ENCODE measurements at places on chromosomes 12 and 14.

DNA sequence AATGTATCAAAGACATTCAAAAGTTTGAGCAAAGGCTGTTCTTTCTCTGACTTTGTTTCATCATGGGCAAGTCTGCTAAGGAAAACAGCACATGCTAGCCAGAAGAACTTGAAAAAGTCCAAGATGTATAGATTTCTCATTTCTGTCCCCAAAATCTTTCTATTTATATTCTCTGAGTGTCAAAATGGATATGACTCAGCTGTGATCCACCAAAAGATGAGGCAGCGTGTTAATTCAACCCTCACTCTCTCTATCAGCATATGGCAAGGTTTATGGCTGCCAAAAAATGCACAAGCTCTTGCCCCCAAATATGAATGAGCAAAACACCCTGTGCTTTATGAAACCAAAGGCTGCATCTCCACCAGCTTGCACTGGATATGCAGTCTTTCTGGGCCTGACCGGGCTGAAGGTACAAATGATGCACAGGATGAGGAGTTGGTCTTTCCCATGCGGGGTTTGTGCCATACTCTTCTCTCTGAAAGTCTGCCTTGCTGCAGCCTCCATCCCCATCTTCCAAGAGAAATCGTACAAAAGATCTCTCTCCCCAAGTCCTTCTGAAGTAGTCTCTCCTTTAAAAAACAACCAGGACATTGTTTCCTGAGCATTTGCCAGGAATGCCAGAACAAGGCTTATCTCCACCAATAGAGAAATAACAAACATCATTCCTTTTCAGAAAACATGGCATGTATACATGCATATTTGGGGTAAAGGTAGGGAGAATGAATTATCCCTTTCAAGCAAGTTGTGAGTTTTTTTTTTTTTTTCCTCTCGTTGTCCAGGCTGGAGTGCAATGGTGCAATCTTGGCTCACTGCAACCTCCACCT, 203.4 kb downstream of the TMX1 start:
- H3K4me1 ChIP-seq: no peaks in the 10 kb centered on the region

GRCh38 chr12:70648191-70648590, 11.0 kb upstream of the PTPRB start:
- H3K27ac ChIP-seq: no peak overlapping the region
- no peak overlapping the region for H3K4me3 ChIP-seq
- H3K4me1 ChIP-seq: no peaks in the 10 kb centered on the region
- H3K36me3 ChIP-seq: no peaks in the 10 kb centered on the region

DNA sequence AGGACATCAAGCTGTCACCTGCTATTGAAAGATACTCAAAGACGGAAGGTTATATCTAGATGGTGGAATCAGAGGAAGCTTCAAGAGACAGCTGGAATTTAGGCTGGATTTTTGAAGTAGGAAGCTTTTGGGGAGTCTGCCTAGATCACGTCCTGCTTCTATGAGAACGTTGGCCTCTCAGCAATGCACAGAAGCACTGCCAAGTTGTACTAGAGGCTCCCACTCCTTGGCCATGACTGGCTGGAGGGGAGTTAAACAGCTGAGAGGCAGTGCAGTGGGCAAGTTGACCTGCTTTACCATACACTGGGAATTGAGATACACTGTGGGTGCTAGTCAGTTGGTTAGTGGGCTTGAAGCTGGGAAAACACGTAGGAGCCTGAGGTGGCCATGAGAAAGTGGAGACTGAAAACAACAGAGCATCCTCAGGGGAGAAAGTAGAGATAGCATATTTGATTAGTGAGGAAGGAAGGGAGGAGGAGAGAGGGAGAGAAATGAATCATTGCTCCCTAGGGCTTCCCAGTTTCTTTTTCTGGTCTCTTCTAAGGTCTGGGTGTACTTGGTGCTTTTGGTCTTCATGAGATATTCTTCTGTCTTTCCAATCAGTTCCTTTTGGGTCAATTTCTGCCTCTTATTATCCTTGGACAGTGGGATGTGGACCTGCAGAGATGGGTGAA, 110.8 kb downstream of the EMP1 start:
- no peak for DNase-seq
- no peaks in the 10 kb centered on the region for H3K36me3 ChIP-seq
- no peak overlapping the region for H3K4me3 ChIP-seq
- no peaks in the 10 kb centered on the region for H3K27me3 ChIP-seq

DNA sequence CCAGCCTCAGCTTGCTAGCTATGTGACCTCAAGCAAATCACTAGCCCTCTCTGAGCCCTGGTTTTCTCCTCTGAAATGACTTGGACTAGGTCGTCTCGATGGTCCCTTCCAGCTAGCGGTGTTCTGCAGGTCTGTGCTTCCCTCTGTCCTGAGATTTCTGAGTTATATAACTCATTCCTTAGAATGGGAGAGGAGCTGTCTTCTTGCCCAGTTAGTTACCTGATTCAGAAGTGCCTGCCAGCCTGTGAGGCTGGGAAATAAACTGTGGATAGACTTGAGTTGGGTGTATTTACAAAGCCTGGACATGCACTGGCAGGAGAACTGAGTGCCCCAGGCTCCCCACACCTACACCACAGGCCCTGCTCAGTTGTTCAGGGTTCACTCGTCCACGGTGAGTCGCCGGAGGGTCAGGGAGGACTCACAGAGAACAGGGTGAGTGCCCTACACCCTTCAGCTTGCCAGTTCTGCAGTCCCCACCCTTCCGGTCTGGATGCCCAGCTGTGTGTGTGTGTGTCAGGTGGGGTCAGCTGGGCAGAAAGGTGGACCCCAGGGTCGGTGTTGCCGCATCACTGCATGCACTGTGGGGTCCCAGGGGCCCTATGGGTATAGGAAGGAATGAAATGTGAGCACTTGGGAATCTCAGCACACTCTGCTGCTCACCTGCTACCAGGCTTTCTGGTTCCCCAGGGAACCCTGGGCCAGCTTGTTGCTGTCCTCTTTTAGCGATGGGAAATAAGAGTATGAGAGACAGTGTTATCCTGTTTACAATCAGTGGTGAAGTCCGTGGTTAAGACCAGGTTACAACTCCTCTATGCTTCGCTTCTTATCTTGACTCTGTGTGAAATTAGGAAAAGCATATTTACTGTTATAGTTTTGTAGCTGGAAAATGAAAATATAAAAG, 348.2 kb downstream of the DPF3 start:
- peaks cover 49% of the 10 kb centered on the region for H3K4me1 ChIP-seq
- no peaks in the 10 kb centered on the region for H3K27me3 ChIP-seq
- peak overlapping the region; percentile 19 for H3K4me3 ChIP-seq
- peak overlapping the region; percentile 69 for H3K27ac ChIP-seq
- H3K36me3 ChIP-seq: no peaks in the 10 kb centered on the region

- no peaks in the 10 kb centered on the region for H3K27me3 ChIP-seq
- no peak overlapping the region for H3K4me3 ChIP-seq
- DNase-seq: no peak
- no peak overlapping the region for H3K27ac ChIP-seq
- H3K4me1 ChIP-seq: no peaks in the 10 kb centered on the region
Observed at GRCh38 chr12:100024974-100025555, 40.3 kb upstream of the ANKS1B start.

- H3K27ac ChIP-seq: no peak overlapping the region
- H3K36me3 ChIP-seq: no peaks in the 10 kb centered on the region
- DNase-seq: no peak
- no peak overlapping the region for H3K4me3 ChIP-seq
- H3K4me1 ChIP-seq: peaks cover 16% of the 10 kb centered on the region
- H3K27me3 ChIP-seq: no peaks in the 10 kb centered on the region
Observed at GRCh38 chr12:66740732-66741131, 61.9 kb upstream of the GRIP1 start.

All from B cell (primary cell).